Stimulated activated CD4-positive, alpha-beta T cell treated with anti-CD3 and anti-CD28 coated beads, Interleukin-1b, Interleukin-23, amount 100 ng/mL, for 1 hour (primary cell): ENCODE measurements at places on chromosomes 4 and X.

- no peak for DNase-seq
These were observed 102.6 kb downstream of the PDE5A start for GRCh38 chr4:119525771-119526712.

DNA sequence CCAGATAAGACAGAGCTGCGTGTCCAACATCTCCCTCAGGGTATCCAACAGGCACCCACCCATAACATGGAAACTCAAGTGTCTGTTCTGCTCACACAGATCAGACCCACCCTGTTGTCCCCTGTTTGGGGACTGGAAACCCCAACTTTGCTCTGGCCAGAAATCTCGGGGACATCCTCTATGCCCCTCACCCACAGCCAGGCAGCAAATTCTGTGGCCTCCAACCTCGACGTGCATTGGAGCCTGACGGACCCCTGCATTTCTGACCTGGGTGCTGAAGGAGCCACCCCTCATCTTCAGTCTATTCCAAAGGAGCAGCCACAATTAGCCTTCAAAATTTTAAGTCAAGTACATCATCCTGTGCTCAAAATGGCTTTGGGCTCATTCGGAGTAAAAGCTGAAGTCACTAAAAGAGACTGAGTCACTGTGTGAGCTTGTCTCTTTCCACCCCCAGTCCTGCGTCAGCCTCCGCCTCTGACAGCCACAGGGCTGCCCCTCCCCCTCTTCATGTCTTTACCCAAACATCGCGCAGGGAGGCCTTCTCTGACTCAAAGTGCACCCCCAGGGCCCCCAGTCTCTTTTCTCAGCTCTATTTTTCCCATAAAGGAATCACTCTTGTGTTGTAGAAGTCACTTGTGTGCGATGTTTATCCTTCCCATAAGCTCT lies 24.4 kb upstream of the PDE6B start:
- DNase-seq, result no peak

DNA sequence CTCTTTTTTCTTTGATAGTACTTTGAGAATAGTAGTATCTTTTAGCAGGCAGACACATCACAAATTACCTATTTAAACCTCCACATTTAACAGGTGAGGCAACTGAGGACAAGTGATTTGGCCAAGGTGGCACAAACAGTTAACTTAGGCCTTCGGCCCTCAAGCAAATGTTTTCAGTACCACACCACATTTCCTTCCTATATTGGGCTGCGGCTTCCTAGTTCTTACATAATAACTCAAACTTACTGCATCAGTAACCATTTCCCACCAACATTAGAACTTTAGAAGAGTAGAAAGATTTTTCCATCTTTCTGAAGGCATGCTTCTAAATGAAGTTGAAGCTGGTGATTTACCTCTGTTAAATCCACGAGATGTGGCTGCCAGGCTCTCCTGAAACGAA lies 63.2 kb upstream of the SLC4A4 start:
- no peak for DNase-seq

- DNase-seq, result no peak
These were observed at the start of gene IGSF1 for GRCh38 chrX:131288738-131289511. Gene IGSF1 (minus strand): TSS chrX:131289306. CDS start chrX:131286674, 2,632 bp downstream.

DNA sequence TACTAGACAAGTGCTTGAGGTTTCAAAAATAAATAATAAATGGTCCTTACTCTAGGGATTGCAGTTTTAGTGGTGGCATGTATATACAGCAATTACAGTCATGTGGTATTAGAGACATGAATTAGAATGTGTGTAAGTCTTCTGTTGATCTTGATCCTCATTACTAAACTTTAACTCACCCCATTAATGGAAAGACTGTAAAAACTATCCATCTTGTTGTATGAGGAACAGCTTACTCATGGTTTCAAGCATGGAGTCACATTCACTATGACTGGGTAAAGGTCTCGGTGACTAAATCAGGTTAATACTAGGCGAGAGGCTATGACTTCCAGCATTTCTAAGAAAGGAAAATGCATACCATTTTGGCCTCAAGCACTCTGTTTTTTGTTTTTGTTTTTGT lies 107.0 kb upstream of the HPGD start:
- DNase-seq, result no peak

GRCh38 chrX:40849906-40850823 lies 114.8 kb upstream of the MED14 start:
- no peak for DNase-seq

- no peak for DNase-seq
These were observed 115.1 kb downstream of the SLC39A8 start for GRCh38 chr4:102230194-102230593.

DNA sequence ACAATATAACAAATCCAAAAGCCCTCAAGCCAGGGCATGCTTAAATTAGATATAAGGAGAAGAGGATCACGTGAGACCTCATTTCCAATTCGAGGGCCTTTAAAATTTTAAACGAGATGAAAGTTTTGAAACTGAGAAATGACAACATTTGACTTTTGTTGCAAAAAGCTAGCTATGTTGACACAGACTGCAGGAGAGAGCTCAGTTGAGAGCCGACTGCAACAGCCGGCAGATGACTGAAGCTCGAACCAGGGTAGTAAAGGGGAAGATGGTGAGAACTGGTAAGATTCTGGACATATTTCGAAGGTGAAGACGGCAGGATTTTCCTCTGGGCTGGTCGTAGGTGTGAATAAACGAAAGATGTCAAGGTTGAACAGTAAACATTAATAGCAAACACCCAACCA lies 773 bp downstream of the PRMT9 start:
- no peak for DNase-seq

GRCh38 chr4:7658341-7659204 lies 223.8 kb upstream of the PSAPL1 start:
- DNase-seq, result no peak

GRCh38 chrX:33989936-33990335 lies 142.2 kb downstream of the FAM47A start:
- DNase-seq, result no peak

DNA sequence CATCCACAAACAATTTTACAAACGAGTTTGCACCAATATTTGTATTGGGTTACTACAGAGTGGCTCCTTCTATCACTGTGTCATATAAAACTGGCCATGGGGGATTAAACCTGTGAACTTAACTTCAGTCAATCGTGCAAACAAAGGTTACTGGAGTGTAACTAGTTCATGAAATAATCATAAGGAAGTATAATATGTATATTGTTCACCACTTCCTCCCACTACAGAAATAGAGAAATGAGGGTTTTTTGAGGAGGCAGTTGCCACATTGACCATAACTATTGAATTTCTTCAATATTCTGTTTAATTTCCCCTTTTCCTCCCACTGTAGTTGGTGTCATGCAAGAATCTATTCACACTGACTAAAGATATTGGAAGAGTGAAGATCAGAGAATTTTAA lies at the start of gene GPR82:
Gene GPR82 (plus strand): TSS at position 356 of the 400 bp plus-strand sequence. CDS start 2,846 bp downstream, outside the sequence.
- no peak for DNase-seq

- no peak for DNase-seq
These were observed 39.3 kb upstream of the LPAR4 start for GRCh38 chrX:78708262-78708661.

GRCh38 chrX:41409006-41409405 lies 38.1 kb upstream of the NYX start:
- no peak for DNase-seq

GRCh38 chr4:41424522-41424921 lies 113.4 kb upstream of the LIMCH1 start:
- DNase-seq, result no peak

GRCh38 chr4:173591760-173592159 lies 61.7 kb upstream of the HAND2 start:
- no peak for DNase-seq

DNA sequence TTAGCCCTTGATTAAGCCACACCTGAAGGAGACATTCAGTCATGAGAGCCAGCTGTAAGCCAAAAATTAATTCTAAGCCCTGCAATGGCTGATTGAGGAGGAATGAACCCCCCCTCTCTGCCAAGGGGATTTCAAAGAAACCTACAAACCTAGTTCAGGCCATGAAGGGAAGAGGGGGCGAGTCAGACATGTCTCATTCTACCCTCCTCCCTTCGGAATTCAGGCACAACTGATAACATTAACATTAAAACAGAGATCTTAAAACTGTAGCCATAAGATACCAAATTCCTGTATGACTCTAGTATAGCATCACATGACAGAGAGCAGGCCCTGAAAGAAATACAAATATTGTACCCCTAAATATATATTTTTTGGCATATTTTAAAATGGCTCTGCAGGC lies 40.4 kb upstream of the AFAP1 start:
- DNase-seq, result no peak

DNA sequence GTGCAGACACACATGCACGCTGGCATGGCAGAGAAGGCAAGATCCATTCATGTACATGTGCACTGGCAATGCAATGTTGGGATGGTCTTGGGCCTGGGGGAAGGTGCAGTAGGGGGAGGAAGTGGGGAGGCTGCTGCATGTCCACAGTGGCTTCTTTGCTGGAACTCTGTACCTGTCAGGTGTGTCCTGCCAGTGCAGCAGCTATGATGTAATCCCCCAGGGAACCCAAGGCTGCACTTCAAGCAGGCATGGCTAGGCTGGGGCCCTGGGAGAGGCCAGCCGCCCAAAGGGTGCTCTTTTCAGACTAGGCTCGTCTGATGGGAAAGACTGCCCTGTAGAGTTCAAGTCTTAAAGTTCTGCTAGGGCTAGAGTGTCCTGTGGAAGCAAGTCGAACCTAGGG lies 1304.0 kb downstream of the FAM133A start:
- no peak for DNase-seq

DNA sequence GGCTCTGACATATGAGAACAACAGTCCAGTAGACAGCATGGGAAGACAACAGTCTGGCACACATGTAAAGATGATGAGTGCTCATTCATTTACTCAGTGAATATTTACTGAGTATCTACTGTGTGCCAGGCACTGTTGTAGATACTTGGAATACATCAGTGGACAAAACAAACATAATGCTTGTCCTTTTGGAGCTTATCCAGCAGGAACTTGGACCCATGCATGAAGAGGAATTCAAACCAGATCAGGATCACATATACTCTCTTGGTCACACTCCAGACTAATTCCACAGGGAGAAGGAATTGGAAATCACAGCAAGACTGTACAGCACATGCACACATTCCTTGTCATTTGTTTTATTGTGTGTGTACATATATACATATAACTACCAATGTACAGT lies 217.6 kb upstream of the TTC29 start:
- no peak for DNase-seq

GRCh38 chrX:25537699-25538098 lies 521.9 kb upstream of the ARX start:
- no peak for DNase-seq

GRCh38 chr4:177220376-177220775 lies 89.3 kb upstream of the NEIL3 start:
- no peak for DNase-seq

DNA sequence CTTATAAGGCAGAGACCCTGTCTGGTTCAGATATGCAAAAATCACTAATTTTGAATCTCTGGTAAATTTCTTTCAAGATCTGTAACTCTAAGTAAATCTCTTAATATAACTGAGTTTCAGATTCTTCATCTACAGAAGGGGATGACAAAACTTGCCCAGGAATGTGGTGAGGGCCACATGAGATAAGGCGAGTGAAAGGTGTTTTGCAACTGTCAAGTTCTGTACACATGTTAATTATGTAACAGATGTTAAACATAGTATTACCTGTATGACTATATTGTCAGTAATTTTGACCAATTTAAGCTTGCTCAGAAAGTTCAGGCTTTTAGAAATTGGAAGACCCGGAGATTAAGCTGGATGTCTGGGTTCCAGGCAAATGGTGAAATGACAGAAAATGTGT lies 549 bp upstream of the GLRB start:
- DNase-seq, result no peak

GRCh38 chrX:101799387-101799786 lies 132.4 kb downstream of the ZMAT1 start:
- DNase-seq, result peak; percentile 49

DNA sequence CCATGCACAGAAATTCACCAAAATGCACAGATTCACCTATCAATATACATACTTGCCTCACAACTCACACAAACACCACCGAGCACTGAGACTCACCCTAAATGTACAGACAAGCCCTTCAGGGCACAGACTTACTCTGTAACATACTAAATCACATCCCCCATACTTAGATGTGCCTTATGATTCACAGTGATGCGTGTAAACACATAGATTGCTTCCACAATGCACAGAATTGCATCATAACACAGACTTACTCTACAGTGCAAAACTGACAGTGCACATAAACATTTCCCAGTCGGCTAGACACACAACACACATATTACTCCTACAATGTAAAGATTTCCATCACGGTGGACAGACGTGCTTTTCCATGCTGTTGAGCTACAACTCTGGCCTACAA lies 6.2 kb downstream of the LINC00632 start:
- no peak for DNase-seq

DNA sequence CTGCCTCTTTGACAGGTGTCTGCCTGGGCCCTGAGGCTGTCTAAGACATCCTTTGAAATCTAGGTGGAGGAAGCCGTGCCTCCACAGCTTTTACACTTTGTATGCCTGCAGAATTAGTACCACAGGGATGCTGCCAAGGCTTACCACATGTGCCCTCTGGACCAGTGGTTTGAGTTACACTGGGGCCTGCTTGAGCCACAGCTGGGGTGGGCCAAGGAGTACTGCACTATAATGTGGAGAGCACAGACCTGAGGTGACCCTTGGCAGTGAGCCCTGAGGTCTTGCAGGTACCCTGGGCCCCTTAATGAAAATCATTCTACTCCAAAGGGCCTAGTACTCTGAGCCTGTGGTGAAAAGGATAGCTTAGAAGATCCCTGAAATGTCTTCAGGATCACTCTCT lies 27.2 kb upstream of the IRS4 start:
- DNase-seq, result no peak

DNA sequence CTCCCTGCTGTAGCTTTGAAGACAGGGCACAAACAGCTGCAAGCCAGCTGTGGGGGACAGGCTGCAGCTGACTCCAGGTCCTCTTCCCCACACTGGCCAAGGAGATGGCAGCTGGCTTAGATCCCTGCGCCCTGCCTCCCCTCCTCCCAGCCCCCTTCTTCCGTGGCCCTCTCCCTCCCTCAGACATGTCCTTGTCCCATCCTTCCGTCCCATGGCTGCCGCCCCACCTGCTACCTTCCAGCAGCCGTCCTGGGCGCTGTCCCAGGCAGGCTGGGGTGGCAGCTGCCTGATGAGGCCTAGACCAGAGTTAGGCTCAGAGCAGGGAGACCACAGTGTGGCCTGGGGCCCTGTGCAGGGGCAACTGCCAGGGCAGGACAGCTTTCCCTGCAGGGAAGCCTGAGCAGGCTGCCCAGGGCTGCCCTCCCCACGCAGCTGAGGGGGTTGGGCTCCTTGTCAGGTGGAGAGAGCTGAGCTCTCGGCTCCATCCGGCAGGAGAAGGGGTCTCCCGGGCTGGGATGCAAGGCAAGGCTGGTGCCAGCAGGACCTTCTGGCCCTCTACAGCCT lies 3.3 kb upstream of the BGN start:
- no peak for DNase-seq

DNA sequence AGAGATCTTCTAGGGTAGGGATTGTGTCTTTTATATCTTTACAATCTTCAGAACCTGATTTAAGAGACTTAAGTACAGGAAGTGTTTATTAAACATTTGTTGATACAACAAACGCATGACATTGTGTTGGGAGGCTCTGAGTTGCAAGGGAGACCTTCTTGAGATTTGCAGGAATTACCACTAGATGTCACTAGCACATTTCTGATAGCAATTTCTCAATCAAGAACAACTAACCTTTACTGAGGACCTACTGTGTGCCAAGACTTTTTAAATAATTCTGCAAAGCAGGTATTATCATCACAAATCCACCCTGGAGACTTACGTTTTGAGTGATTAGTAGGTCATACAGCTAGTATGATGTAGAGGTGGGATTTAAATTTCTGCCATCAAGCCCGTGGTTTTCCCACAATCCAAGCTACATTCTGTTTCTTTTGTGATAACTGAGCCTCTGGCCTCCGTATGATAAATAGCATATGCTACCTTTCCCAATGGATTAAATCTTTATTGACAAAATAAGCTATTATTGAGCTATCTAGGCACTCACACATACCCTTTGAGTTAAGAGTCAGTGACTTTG lies 986.0 kb downstream of the CCSER1 start:
- DNase-seq, result no peak
